ENCODE measurements at places on chromosomes 3 and 15. TPM values are rescaled to one million over a fixed set of nuclear protein-coding genes. Genes with fewer than 3 reads are reported as not detected.

DNA sequence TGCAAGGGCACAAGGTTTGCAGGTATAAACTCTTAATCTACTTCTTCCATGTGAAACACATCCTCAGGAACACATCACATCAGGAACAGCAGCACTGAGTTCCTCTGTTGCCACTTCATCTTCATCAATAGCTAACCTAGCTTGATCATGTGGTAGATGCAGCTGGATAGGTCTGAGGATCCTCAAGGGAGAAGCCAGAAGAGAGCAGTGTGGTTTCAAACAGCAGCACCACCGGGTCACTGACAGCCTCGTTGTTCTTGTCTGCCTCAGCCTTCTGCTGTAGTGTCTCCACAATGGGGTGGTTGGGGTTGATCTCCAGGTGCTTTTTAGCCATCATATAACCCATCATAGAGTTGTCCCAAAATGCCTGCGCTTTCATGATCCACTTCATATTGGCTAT is 58.8 kb downstream of the ADAM10 start:
- no peaks in the 10 kb centered on the region for H3K27me3 ChIP-seq
- H3K4me3 ChIP-seq: no peak overlapping the region
- no peak for DNase-seq

Gene CHRM5
- not detected for total RNA-seq

Gene PLIN1
- not detected for total RNA-seq

DNA sequence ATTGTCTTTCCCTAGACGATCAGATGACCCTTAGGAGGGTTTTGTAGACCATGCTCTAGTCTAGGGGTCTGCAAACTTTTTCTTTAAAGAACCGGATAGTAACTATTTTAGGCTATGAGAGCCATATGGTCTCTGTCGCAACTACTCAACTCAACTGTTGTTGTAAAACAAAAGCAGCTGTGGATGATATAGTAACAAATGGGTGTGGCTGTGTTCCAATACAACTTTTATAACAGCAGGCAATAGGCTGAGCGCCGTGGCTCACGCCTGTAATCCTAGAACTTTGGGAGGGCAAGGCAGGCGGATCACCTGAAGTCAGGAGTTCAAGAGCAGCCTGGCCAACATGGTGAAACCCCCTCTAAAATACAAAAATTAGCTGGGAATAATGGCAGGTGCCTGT is 6.1 kb upstream of the CMTM6 start:
- H3K4me1 ChIP-seq: peaks cover 5% of the 10 kb centered on the region
- H3K27me3 ChIP-seq: no peaks in the 10 kb centered on the region
- no peak overlapping the region for H3K4me3 ChIP-seq
- DNase-seq: no peak
- no peak overlapping the region for H3K27ac ChIP-seq
- no peaks in the 10 kb centered on the region for H3K36me3 ChIP-seq

DNA sequence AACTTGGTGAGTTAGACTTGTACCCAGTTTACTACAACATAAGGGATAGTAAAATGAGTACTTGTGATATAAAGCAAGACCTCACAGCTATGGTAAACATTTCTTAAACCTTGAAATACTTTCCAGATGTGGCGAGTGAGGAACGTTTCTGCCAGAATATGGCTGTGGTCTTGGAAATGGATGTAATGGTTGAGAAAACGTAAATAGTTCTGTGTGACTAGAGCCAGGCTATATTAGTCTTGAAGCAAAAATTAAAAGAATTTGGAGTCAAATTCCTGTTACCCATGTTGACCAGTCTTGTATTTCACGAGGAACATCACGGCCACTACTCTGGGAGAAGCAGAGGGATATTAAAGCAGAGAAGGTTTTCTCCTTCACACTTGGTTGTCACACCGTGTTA is 15.3 kb downstream of the OR4F15 start:
- DNase-seq: peak; percentile 65
- peaks cover 55% of the 10 kb centered on the region for H3K4me1 ChIP-seq
- peak overlapping the region; percentile 53 for H3K4me3 ChIP-seq
- peak overlapping the region; percentile 67 for H3K27ac ChIP-seq

Gene IL17RC
- 27.8 TPM for total RNA-seq

Gene FILIP1L
- 45.3 TPM for total RNA-seq

Gene GOLGA8T
- not detected for total RNA-seq

Gene DNAH12
- 0.05 TPM for total RNA-seq

DNA sequence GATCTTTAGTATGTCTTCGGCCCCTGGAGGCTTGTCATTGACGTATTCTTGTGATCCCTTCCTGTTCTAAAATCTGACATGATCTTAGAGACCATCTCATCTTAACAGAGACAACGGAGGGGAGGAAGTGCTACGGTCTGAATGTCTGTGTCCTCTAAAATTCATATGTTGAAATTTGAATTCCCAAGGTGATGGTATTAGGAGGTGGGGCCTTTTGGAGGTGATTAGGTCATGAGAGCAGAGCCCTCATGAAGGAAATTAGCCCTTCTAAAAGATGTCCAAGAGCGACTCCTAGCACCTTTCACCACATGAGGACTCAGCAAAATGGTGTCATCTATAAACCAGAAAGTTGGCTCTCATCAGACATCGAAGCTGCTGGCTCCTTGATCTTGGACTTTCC is 233.2 kb upstream of the CMC1 start:
- H3K4me1 ChIP-seq: no peaks in the 10 kb centered on the region
- no peak overlapping the region for H3K4me3 ChIP-seq
- H3K27ac ChIP-seq: no peak overlapping the region
- DNase-seq: no peak
- H3K27me3 ChIP-seq: no peaks in the 10 kb centered on the region
- H3K36me3 ChIP-seq: no peaks in the 10 kb centered on the region

Gene LRRC31
- total RNA-seq: not detected

DNA sequence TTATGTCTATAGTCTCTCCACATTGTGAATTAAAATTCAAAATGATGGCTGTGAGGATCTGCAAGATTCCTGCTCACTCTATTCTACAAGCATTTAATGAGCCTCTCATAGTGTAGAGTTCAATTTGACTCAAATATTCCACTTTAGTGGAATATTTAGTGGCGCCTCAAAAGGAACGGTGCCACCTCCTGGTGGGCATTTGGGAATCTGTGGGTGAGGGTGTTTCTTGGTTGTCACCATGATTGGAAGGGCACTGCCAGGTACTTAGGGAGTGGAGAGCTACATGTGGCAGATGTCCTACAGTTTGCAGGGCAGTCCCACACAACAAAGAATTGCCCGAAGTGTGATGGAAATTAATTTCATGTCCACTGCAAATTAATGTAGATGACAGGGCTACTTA is 21.5 kb upstream of the KCNMB3 start:
- H3K4me1 ChIP-seq: no peaks in the 10 kb centered on the region
- DNase-seq: no peak
- no peak overlapping the region for H3K4me3 ChIP-seq
- H3K27ac ChIP-seq: no peak overlapping the region

DNA sequence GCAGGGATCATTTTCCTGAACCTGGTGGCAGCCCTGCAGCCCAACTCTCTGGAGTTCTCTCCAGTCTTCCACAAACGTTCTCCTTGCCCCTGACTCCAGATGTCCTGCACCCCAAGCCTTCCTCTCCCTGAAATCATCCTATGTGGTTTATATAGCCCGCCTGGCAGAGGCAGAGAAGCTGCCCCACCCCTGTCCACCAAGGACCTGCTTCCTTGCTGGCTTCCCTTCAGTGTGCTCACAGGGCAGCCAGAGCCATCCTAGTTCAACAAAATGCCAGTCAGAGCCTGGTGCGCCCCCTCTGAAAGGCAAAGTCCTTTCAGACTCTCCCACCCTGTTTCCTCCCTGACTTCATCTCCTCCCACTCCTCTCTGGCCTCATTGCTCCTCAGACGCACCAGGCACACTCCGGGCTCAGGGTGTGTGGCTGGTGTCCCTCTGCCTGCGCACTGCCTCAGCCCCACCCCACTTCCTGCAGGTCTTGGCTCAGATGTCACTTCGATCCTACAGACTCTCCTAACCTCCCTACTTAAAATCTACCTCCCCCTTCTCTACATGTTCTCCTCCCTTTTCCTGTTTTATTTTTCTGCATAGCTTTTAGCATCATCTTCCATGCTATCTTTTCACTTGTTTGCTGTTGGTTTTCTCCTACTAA is 5.9 kb downstream of the KBTBD13 start:
- peaks cover 40% of the 10 kb centered on the region for H3K27me3 ChIP-seq
- no peak overlapping the region for H3K27ac ChIP-seq
- no peak for DNase-seq

Gene ZNF620
- 0.67 TPM for total RNA-seq

GRCh38 chr3:171979081-171979480 is 60.3 kb upstream of the FNDC3B start:
- H3K27ac ChIP-seq: no peak overlapping the region
- H3K4me3 ChIP-seq: no peak overlapping the region
- H3K4me1 ChIP-seq: peaks cover 11% of the 10 kb centered on the region
- no peak for DNase-seq

DNA sequence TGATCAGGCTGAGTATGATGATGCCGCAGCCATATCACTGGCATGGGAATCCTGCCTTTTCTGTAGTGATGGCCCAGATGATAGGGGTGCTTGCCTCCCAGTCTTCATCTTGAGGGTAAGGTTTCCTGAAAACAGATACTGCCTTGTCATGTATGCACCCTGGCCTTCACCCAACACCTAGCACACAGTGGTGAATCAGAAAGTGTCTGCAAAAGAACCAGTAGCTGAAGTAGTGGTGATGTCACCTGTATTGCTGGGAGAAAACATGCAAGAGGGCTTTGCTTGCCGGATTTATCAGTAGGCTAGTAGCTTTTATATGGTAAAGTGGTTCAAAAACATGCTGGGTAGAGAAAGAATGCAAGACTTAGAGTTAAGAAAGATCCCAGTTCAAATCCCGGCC is 419.8 kb upstream of the WNT5A start:
- DNase-seq: no peak
- no peaks in the 10 kb centered on the region for H3K27me3 ChIP-seq
- no peaks in the 10 kb centered on the region for H3K36me3 ChIP-seq

Gene FBXO40
- total RNA-seq: not detected

DNA sequence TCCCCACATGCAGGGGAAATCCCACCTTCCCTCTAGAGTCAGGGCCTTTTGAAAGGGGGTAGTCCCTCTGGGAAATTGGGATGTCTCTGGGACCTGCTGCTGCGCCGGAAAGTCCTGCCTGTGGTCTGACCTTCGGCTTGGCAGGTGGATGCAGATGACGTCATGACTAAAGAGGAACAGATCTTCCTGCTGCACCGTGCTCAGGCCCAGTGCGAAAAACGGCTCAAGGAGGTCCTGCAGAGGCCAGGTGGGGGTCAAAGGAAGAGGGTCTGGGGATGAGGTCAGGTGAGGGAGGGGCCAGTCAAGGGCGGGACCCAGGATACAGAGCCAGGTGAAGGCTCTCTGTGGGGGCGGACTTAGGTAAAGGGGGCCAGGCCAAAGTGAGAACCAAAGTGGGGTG is 16.2 kb downstream of the PTH1R start:
- no peaks in the 10 kb centered on the region for H3K36me3 ChIP-seq
- no peak for DNase-seq
- no peak overlapping the region for H3K27ac ChIP-seq

Gene ARPC4
- total RNA-seq: 262 TPM

Gene SPATA16
- total RNA-seq: not detected

Gene SNX22
- total RNA-seq: 0.07 TPM

- no peaks in the 10 kb centered on the region for H3K36me3 ChIP-seq
- H3K27ac ChIP-seq: no peak overlapping the region
- H3K4me3 ChIP-seq: no peak overlapping the region
- DNase-seq: no peak
These were observed 103.1 kb downstream of the LINGO1 start for GRCh38 chr15:77529394-77530159.

Gene PLSCR2
- not detected for total RNA-seq

Gene KY
- 0.16 TPM for total RNA-seq

Gene RBP2
- not detected for total RNA-seq

All from HFFc6 (cell line).